ENCODE measurements at places on chromosomes 6 and 20.

DNA sequence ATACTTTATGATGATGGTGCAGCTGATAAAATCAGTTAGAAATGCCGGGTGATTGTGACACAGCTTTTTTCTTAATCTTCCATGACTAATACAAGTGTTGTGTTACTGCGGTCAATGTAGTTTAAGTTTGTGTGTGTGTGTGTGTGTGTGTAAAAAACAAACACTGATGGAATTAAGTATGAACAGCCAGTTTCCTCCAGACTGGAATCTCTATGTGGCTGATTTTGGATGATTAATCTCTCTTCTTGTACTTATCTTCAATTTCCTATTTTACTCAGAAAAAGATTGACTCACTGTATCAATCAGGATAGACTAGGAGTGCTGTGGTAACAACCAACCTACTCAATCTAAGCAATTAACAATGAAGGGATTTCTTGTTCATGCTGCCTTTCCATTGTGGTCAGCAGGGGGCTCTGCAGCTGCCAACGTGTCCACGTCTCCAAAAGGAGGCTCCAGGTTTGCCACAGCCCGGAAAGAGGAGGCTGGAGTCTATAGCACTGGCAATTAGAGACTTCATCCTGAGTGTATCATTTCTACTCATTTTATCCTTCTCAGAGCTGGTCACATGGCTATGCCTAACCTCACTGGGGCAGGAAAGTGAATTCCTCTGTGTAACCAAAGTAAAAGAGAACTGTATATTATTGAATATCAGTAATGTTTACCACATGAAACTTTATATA is 107.7 kb downstream of the CD109 start:
- peak overlapping the region; percentile 67 for H3K27ac ChIP-seq
- no peak overlapping the region for H3K4me3 ChIP-seq
- DNase-seq = no peak
- peaks cover 26% of the 10 kb centered on the region for H3K4me1 ChIP-seq
- H3K27me3 ChIP-seq = no peaks in the 10 kb centered on the region

- no peaks in the 10 kb centered on the region for H3K36me3 ChIP-seq
- no peak overlapping the region for H3K4me3 ChIP-seq
- no peak for DNase-seq
- H3K27me3 ChIP-seq = no peaks in the 10 kb centered on the region
Observed at GRCh38 chr6:5677219-5678000, 329.3 kb downstream of the NRN1 start.

DNA sequence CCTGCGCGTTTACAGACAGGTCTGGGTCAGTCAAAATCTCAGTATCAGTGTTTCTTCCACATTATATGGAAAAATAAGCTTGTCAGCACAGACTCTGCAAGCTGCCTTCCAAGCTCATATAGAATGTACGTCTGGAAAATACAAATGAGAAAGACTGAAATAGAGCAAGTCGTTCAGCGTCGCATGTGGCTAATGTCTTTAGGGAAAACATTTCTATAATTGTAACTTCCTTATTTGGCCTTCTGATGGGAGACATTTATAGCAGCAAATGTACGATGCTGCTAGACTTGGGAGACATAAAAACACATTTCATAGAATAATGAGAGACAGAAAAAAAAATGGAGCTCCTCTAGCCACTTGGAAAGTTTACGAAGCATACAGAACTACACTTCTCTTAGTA is 122.2 kb downstream of the KIF16B start:
- H3K27ac ChIP-seq = no peak overlapping the region
- H3K4me3 ChIP-seq = no peak overlapping the region
- H3K4me1 ChIP-seq = no peaks in the 10 kb centered on the region
- DNase-seq = no peak
- H3K36me3 ChIP-seq = no peaks in the 10 kb centered on the region
- H3K27me3 ChIP-seq = no peaks in the 10 kb centered on the region

DNA sequence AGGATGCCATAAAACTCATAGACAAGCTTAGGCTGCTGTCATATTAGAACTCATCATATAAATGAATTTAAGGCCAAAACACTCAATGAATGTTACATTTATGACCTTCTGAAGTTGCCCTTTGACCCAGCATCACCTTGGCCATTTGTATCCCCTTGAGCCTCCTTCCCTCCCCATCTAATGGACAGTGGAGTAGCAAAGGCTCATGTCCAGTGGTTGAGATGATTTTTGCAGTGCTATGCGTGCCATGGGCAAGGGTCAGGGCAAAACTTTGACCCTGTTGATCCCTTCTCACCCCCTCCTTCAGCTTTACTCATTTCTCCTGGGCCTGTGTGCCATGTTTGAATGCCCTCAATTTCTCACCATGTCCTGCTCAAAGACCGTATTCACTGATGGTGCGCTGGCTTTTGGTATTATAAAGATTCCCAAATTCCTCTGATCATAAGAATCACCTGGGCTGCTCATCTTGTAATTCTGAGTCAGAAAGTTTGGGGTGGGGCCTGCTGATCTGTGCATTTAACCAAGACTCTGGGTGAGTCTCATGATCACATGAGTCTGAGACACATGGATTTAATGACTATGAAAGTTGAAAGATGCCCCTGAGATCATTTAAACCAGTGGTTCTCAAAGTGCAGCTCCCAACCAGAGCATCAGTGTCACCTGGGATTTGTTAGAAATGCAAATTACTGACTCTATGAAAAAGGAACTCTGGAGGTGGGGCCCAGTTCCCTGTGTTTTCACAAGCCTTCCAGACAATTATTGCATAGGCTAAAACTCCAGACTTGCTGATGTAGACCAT is 57.5 kb upstream of the IL20RA start:
- H3K4me1 ChIP-seq = peaks cover 15% of the 10 kb centered on the region
- H3K27me3 ChIP-seq = no peaks in the 10 kb centered on the region
- DNase-seq = no peak
- no peak overlapping the region for H3K4me3 ChIP-seq
- H3K36me3 ChIP-seq = no peaks in the 10 kb centered on the region

DNA sequence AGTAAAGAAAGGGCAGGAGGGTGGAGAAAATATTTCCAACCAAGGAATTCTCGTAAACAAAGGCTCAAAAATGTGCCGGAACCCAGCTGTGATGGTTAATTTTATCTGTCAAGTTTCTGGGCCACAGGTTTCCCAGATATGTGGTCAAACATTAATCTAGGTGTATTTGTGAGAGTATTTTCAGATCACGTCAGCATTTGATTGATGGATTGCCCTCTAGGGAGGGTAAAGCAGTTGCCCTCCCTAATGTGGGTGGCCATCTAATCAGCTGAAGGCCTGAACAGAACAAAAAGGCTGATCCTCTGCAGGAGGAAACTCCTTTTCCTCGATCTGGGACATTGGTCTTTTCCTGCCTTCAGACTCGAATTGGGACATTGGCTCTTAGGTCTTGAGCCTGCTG is 298.7 kb upstream of the TCF21 start:
- DNase-seq = no peak
- H3K36me3 ChIP-seq = no peaks in the 10 kb centered on the region
- no peaks in the 10 kb centered on the region for H3K4me1 ChIP-seq
- no peak overlapping the region for H3K27ac ChIP-seq

DNA sequence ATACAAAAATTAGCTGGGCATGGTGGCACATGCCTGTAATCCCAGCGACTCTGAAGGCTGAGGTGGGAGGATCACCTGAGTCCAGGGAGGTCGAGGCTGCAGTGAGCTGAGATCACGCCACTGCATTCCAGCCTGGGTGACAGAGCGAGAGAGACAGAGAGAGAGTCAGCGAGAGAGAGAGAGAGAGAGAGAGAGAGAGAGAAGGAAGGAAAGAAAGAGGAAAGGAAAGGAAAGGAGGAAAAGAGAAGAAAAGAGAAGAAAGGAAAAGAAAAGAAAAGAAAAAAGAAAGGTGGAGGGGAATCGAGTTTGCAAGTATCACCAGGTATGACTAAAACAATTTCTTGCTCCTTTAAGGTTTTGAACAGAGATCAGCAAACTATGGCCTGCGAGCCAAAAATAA is 152.3 kb downstream of the BTBD9 start:
- no peak for DNase-seq
- H3K36me3 ChIP-seq = no peaks in the 10 kb centered on the region
- no peak overlapping the region for H3K27ac ChIP-seq
- H3K27me3 ChIP-seq = no peaks in the 10 kb centered on the region
- no peak overlapping the region for H3K4me3 ChIP-seq

DNA sequence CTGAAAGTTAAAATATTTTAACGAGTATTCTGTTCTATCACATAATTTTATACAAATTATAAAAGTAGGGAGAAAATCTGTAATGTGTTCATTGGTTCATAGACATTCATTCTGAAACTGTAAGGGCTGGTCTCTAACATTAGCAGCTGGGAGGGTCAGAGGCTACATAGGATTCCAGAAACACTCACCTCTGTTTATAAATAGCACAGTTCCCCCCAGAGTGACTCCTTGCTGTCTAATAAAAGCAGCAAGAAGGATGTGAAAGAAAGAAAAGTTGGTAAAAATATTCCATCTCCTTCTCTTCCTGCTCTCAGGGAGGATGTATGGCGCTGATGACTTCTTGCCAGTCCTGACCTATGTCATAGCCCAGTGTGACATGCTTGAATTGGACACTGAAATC is 25.3 kb upstream of the NAA20 start:
- H3K36me3 ChIP-seq = no peaks in the 10 kb centered on the region
- no peak for DNase-seq
- H3K27ac ChIP-seq = no peak overlapping the region
- H3K4me1 ChIP-seq = no peaks in the 10 kb centered on the region
- H3K4me3 ChIP-seq = no peak overlapping the region

DNA sequence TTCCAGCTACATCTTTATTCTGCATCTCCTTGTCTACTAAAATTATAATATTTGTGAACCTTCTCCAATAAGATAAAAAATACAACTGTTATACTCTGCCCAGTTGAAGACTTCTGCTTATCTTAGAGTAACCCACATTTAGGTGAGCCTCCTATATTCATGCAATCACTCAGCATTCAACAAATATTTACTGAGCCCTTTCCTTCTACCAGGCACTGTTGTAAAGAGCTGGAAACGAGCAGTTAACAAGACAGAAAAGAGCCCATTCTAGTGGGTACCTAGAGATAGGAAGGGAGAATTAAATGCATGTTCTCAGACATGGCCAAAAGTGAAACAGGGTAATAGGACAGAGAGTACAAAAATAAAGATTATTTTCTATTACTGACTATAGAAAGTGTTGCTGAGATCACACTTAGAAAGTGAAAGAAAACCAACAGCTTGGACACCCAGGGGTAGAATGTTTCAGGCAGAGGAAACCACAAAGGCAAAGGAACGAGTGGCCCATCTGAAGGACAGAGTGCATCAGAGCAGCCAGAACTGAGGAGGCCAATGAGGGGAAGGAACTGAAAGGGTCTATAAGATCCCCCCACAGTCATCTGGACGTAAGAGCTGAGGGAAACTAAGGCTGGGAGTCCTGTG is 50.8 kb upstream of the SMLR1 start:
- H3K27ac ChIP-seq = no peak overlapping the region
- no peak overlapping the region for H3K4me3 ChIP-seq
- peaks cover 30% of the 10 kb centered on the region for H3K4me1 ChIP-seq
- no peaks in the 10 kb centered on the region for H3K36me3 ChIP-seq

- peaks cover 2% of the 10 kb centered on the region for H3K4me1 ChIP-seq
- H3K4me3 ChIP-seq = no peak overlapping the region
- H3K27me3 ChIP-seq = peaks cover 11% of the 10 kb centered on the region
- no peaks in the 10 kb centered on the region for H3K36me3 ChIP-seq
- DNase-seq = no peak
Observed at GRCh38 chr6:110520992-110521543, 44.7 kb upstream of the SLC22A16 start.

DNA sequence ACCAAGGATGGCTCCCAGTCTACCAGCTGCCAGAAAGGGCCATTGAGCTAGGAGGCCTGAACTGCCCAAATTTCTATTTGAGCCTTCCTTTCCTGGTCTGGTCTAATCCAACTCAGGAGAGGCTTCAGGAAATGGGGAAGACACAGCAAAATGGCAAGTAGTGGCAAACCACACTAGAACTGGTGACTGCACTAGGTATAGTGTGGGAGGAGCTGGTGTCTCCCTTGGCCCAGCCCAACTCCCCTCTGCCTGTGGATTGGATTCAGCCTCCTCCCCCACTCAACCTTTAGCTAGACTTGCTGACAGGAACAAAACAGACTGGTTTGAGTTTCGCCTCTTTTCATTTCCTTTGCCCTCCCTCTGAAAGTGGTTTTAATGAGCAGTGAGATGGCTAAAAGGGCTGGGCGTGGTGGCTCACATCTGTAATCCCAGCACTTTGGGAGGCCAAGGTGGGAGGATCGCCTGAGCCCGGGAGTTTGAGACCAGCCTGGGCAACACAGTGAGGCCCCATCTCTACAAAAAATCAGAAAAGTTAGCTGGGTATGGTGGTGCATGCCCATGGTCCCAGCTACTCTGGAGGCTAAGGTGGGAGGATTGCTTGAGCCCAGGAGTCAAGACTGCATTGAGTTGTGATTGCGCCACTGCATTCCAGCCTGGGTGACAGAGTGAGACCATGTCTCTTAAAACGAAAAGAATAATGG is 17.5 kb downstream of the MRPS18A start:
- DNase-seq = peak; percentile 36
- no peaks in the 10 kb centered on the region for H3K27me3 ChIP-seq
- H3K27ac ChIP-seq = no peak overlapping the region
- H3K36me3 ChIP-seq = peaks cover 40% of the 10 kb centered on the region
- H3K4me1 ChIP-seq = peaks cover 30% of the 10 kb centered on the region

DNA sequence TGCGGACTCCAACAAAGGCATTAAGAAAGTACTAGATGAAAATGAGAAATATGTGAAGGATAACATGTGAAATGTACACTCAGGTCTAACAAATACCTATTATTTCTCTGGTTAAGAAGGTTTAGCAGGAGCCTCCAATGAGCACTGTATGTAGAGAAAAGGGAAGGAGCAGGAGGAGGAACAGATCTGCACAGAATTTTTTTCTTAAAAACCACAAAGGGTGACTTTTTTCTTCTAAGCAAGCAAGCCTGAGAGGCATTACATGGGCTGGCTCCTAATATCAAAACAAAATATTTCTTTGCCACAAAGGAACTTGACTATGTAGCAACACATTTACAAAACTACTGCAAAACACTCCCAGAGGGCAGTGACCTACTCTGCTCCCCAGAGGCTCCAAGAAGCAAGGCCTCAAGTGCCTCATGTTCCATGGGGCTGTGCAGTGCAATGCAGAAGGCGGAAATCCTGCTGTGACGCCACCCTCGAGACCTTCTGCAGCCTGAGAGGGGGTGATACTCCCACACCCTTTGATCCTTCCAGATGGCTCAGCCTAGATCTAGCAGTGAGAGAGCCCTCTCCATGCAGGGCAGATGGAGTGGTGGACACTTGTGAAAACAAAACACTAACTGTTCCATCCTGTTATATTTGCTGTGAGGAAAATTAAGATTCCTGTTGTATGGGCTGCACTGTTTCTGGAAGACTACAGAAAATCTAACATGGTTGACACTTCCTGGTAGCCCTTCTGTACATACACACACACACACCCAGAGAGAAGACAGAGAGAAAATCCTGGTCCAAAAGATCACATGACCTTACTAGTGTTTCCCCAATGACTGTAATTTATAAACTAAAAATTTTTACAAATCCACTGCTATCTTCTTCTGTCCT is 36.0 kb upstream of the SMIM29 start:
- H3K27ac ChIP-seq = no peak overlapping the region
- H3K4me1 ChIP-seq = peaks cover 15% of the 10 kb centered on the region
- H3K4me3 ChIP-seq = no peak overlapping the region
- H3K36me3 ChIP-seq = peaks cover 30% of the 10 kb centered on the region
